CD4-positive, CD25-positive, alpha-beta regulatory T cell (primary cell): ENCODE measurements at places on chromosomes 1 and 21. TPM values are rescaled to one million over a fixed set of nuclear protein-coding genes. Genes with fewer than 3 reads are reported as not detected.

Gene FCAMR
- not detected for total RNA-seq

Gene RFX5
- total RNA-seq: 105 TPM

DNA sequence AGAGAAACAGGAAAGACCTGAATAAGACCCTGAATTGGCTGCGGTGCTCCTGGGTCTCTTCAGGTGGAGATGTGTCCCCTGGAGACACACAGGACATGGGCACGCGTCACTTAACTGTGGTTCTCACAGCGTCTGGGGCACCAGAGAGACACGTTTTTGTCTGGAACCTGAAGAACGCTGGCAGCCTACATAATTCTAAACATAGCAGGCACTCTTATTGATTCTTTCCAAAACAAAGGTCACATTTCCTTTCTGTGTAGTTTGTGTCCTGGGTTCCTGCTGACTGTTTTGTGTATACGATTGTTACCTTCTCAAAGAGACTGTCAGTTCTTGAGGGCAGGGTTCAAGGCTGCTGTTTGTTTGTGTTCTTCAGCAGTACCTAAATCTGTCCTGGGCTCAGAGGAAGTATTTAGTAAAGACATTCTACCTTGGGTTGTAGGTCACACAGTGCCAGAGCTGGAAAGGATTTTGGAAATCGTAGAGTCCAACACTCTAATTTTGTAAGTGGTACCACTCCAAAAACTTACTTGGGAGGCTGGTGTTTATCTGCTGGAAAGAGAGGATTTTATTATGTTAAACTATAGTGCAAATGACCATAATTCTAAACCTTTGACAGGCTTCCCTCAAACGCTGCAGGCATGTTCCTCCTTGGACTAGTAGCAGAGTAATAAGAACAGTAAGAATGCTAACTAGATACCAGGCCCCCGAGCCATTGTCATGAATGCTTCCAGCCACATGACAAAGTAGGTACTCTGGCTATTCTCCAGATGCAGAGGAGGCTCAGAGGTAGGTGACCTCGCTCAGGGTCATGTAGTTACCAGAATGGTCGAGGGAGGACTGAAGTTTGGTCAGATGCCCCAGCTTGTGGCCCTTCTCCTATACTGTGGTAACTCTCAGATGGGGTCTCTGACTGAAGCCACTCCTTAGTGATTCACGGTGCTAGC is 164.3 kb downstream of the DHRS3 start:
- DNase-seq: no peak

- DNase-seq: no peak
Measured at GRCh38 chr1:23403038-23403336, 21.6 kb downstream of the TCEA3 start.

GRCh38 chr21:42799516-42799915 is 79.8 kb downstream of the WDR4 start:
- peak; percentile 74 for DNase-seq

DNA sequence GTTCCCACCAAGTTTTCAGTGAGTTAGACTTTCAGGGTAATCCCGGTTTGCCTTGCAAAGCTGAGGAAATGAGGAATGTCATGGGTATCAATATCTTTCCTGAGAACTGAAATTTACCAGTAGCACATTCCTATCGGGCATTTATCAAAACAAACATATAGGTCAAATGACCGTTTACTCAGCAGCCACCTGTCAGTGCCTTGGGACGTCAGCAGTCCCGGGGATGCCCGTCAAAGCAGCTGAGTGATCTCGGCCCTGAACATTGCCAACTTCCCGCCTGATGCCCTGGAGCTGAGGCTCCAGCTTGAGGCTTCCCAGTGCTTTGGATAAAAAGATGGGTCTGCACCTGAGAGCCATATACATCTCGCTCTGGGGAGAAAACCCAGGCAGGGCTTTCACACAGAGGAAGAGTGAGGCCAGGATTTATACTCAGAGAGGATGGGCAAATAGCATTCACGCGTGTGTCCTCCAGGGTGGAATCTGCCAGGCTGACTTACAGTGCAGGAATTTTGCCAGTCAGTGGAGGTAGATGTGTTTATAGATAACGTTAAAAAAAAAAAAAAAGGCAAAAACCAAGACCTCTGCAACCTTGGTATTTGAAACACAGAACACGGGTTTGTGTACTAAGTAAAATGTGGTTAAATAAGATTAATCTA is 435.7 kb upstream of the VAMP3 start:
- DNase-seq: no peak

DNA sequence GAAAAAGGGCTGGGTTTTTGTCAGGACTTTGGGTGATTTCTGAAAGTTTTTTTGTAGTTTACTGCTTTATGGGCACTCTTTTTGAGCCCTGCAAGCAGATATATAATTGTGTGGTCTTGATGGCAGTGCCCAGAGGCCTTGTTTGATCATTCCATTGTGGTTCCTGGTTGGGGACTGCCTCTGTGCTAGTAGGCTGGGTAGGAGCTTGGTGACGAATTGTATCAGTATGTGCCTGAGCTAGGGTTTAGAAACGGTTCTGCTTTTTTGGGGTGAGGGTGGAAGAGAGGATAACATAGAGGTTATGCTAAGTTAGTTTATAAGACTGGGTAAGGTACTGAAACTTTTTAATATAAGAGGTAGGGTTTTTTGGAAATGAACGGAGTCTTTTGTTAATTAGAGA is 139.7 kb upstream of the ETV3 start:
- DNase-seq: no peak

Gene ACTL8
- total RNA-seq: not detected

Gene SEMA6C
- total RNA-seq: 7.2 TPM

Gene NKAIN1
- total RNA-seq: not detected

GRCh38 chr1:7403265-7404045 is 367.6 kb upstream of the VAMP3 start:
- DNase-seq: no peak

DNA sequence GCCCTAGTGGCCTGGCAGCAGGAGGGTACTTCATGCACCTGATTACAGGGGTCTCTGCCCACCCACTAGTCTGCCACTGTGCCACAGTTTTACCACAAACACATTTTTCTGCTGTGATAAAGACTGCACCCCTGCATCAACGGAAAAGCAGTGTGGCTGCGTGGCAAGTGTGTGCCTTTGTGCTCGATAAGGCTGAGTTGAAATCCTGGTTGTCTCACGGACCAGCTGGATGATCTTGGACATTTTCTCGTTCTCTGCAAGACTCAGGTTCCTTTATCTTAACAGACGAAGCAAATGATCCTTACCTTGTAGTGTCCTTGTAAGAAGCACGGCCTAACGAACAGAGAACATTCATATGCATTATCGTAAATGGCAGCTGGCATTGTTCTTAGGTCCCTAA is 10.2 kb downstream of the GRHL3 start:
- DNase-seq: no peak

DNA sequence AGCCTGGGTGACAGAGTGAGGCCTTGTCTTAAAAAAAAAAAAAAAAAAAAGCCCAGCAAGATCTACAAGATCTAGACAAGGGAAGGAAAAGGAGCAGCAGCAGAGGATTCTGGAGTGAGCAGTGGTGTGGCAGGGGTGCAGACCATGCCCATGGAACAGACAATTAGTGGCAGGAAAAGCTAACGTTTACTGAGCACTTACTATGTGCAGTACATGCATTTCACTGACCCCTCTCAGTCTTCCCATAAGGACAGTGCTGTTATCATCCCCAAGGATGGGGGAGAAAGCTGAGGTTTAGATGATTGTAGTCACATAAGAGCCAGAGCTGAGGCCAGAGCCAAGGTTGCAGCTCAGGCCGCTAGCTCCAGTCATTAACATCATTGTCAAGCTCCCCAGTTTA is 5.9 kb downstream of the PODN start:
- DNase-seq: no peak

Gene HEYL
- total RNA-seq: 0.25 TPM
